ENCODE measurements at places on chromosomes 3 and 15.

DNA sequence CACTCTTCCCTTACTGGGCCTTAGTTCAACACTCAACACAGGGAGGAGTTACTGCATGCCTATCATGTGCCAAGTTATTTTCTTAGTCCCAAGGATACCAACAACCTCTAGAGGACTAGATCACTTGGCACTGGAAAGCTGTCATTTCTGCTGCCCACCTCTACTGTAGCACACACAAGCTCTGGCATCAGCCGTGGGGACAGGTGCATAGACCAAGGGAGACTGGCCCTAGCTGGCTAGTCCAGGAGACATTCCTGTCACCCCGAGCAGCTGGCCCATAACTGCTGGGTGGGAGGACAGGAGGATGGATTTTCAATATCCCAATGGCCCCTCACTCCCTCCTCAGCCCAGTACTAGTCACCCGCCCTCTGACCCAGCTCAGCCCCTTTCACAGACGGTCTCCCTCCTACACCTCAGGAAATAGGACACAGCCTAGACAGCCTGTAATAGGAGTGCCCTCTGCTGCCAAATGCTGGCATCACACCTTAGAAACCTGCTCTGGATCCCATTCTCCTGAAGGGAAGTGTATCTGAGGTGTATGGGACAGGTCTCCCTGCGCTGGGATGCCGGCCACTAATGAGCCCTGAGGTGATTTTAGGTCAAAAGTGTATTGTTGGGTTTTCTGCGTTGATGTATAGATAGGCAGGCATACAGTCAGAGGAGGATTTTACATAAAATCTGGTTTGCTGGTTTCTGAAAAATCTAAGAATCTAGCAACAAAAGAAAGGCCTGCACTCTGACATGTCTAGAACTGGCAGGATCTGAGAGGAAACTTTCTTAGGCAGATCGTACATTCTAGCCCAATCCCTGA lies 3.4 kb upstream of the DZIP1L start:
- DNase-seq, result peak; percentile 45

GRCh38 chr3:70985572-70985971 lies 598.0 kb downstream of the FOXP1 start:
- no peak for DNase-seq

DNA sequence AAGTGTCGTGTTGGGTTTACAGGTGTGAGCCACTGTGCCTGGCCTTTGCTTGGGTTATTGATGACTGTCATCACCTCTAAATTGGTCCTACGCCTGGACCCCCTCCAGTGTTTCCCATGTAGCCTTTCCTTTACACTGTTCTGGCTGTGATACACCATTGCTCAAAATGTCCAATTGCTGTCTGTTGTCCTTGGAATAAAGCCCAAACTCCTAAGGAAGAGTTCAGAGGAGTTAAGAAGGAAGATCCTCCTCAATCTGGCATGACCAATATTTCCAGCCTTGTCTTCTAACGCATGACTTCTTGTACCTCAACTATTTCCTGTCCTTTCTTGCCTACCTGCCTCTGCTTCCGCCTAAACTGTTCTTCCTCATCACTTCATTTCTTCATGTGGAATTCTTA lies 113.1 kb downstream of the POLR2M start:
- no peak for DNase-seq

DNA sequence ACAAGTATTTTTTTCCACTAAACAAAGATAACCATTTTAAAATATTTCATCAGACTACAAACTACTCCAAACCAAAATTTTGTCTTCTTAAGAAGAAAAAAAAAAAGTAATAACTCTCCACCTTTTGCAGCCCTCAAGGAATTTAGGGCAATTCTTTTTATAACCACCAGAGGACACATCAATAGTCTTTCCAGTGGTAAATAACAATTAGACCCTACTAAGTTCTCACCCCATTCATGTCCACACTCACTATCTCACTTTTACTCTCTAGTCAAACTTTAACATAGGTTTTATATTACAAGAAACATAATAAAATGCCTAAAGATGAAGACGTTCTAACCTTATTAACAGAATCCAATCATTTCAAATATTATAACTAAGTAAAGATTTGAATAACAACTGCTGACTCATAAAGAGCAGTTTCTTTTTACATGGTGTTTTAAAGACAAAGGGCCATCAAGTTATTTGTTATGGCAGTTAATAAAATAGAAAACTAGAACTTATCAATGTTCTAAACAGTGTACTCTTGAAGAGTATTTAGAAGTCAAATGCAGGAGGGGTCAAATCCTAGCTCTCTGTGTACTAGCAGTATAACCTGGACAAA lies 33.0 kb downstream of the CCDC39 start:
- DNase-seq, result no peak

GRCh38 chr3:36192901-36193300 lies 187.4 kb upstream of the STAC start:
- DNase-seq, result no peak
